Globus pallidus (tissue), 1 donor: ENCODE measurements at places on chromosomes 4 and X.

- DNase-seq: peak; percentile 61
Observed at GRCh38 chr4:83074086-83074704, 39.2 kb downstream of the COPS4 start.

- DNase-seq: no peak
Observed at GRCh38 chr4:61827907-61828391, 627.8 kb downstream of the ADGRL3 start.

- DNase-seq: no peak
Observed at GRCh38 chr4:137601934-137602333, 69.6 kb upstream of the PCDH18 start.

DNA sequence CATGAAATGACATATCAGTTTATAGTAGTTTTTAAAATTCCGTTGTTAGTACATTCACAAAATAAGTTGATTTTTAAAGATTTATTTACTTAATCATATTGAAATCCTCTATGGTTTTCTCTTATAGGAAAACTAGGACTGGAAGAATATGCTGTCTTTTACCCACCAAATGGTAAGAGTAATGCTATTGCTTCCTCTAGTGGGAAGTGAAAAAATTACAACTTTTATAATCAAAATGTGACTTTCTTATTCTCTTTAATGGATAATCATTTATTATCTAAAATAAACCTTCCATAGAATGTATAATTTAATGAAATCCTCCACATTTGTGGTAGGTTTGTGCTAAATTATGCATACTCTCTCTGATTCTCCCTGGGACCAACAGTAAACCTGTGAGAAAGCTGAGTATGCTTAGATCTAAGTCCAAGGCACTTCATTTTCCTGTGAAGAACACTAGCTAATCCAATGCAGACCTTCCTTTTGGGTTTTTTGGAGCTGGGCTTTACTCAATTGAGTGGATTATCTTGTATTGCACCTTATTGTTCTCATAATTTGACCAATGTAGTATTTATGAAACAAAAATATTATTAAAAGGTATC, 136.2 kb downstream of the TBC1D19 start:
- peak; percentile 17 for DNase-seq

DNA sequence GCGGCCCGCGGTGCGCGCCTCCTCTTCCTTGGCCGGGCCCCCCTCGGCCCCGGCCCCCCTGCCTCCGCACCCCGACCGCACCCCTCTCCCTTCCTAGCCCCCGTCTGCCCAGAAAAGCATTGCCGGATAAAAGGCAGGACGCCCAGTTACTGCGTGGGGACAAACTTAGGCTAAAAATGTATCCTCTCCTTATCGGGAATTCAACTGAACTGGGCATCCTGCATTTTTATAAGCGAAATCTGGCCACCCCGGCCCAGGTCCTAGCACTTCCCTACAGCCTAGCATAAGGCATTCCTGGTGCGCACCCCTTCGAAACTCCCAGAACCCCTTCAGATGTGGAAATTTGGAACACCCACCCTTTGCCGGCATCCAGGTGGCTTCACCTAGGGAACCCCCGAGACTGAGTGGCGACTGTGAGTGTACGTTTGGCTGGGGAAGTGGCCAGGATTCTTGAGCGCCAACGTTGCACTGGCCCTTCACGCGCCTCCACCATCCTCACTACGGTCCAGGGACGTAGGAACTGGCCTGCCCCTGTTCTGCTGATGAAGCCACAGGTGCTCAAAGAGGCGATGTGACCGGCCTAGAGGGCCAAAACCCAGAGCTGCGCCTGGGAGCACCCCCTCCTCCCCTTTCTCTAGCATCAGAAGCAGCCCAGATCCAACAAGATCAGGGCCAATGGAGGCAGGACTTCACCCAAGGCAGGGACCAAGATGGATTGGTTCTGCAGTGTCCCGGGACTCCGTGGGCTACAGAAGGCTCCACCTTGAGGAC, 5.7 kb upstream of the RNF4 start:
- no peak for DNase-seq

DNA sequence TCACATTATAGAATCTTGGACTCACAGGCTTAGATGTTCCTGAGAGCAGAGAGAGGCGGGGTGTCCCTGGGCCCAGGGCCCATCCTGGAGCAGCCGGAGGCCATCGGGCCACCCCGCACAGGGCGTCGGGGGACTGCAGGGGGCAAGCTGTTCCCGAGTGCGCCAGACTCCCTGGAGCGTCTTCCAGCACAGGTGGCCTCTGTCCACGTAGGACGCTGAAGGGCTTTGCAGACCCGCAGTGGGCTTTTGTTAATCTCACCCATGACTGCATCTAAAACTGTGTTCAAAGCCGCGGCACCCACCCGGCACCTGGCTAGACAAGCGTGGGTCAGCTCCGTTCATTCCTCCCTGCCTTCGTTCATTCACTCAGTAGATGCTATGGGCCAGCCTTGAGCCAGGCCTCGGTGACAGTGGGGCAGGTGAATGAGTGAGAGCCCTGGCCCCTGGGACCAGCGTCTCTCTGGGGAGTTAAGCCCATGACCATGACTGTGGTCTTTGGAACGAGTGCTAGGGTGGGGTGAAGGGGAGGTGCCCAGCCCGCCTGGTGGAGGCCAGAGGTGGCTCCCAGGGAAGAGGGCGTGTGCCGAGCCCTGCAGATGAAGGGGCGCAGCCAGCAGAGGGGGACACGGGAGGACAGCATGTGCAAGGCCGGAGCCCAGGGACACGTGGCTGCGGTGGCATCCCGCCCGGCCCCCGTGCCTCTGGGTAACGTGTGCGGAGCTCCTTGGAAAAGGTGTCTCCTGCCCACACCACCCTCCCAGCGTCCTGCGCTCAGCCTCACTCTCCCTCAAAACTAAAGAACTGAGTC, 98.3 kb downstream of the HMX1 start:
- no peak for DNase-seq

DNA sequence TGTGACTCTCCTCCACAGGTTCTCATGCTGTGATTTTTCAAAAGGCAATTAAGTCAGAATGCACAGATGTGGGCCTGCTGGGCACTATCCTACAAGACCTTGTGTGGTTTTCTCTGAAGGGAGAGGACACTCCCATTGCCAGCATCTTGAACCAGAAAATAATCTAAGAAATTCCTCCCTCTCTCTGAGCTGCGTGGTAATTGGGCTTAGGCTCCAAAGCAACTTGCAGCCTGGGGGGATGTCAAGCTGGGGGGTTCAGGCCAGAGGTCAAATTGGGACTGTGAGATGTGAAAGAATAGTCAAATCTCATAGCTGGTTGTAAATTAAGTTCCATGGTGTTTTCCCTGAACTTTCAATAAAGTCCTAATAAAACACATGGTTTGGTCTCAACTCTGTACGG, 350.6 kb upstream of the SLC7A11 start:
- no peak for DNase-seq

DNA sequence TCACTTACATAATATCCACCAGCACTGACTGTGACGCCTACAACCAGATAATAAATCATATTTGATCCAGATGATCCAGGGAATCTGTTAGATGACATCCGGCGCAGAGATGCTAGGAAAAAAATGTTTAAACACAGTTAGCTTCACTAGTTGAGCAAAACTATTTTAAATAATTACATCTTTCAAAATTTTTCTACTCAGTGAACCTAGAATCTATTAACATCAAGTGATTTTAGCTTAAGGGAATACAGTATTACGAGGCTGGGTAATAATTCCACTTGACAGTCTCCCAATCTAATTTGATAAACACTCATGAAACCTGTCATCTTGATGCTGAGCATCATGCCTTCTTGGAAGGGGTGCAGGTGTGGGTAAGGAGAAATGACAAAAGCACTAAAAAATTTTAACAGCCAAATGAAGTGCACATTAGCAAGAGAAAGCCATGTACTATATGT, 4.7 kb downstream of the MGARP start:
- DNase-seq: no peak

- DNase-seq: no peak
Observed at GRCh38 chrX:102976286-102976685, 39.2 kb downstream of the RAB40AL start.

DNA sequence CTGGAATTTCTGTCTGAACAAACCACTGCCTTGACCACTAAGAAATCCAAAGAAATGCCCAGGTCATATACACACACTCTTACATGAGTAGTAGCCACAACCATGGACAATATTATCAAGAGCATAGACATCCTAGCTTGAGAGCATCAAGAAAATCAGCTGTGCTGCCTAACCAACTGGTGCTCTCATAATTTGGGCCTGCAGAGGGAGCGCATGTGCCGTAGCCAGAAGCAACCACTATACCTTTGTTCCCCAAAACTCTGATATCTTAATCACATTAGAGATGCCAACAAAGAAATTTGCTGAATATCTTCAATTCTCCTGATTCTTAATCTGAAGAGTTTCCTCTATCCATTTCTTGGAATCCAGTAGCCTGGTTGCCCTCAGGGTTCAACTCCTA, 163.6 kb downstream of the ZNF674 start:
- no peak for DNase-seq

DNA sequence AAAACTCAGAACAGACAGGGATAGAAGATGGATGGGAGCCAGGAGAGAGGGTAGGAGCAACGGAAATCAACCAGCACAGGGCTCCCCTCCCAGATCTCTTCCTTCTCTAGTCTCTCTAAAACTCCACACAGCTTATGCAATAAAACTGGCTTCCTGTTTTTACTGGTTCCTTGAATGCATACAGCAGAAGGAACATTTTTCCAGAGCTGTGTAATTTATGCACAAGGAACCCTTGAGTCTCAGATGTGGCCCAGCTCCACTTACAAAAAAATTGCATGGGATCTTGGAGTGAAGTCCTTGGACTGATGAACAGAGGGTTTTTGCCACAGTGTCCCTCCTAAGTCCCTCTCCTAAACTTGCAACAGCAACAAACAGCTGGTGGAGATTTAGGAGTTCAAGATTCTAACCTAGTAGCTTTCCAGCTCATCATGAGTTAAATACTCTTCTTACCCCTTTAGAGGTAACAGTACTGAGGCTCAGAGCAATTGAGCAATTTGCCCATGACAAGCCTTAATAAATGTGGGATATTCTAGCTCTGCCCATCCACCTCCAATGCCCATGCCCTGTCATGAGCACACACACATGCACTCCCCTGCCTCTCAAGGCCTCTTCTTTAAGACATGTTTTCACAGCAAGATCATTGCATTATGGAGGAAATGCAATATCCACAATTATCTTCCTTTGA, 18.4 kb upstream of the CC2D2A start:
- DNase-seq: peak; percentile 28

DNA sequence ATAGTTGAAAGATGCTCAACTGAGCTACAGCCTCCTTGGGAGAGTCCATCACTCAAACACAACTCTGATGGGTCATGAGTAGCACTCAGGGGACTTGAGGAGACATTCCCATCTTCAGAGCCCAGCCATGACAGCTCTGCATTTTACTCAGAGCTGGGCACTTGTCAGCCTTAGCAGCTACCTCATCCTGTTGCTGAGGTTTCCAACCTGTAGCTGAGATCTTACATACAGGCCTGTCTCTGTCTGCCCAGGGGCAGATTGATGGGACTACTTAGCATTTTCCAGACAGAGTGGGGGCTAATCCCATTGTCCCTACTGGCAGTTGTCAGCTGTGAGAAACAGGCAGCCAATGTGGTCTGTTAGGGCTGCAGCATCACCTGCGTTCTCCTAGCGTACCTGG, 3.5 kb downstream of the FHDC1 start:
- DNase-seq: no peak

DNA sequence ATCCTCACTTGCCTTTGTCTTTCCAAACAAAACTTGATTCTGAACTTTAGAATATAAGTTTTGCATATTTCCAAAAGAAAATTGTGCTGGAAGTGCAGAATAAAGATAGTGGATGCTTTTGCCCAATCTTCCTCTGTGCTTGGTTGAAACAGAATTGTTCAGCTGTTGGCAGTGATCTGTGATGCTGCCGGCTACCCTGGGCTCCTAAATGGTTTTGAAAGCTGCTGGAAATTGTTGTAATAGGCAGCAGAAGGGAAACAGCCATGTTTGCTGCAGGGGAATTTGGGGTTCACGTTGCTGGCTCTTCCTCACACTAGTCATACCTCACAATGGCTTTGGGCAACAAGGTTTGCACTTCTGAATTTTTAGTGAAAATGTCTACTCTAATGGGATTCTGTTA, 398.0 kb downstream of the RAPGEF2 start:
- no peak for DNase-seq

DNA sequence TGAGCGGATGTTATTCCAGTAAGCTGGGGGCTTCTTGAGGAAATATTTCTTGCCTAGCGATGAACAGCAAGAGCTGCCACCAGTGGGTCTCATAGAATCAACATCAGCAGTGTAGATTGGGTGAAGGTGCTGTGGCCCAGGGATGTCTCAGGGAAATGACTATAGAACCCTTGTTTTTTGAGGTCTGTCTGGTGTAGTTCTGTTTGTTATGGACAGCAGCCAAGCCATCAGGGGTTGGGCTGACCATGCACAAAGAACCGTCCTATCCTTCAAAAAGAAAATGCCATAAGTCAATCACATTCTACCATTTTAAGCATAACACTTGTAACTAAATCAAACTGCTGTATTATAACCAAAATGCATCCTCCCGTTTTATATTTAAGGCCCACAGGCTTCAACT, 17.3 kb upstream of the C1GALT1C1 start:
- DNase-seq: no peak

- DNase-seq: no peak
Observed at GRCh38 chr4:142226014-142226413, 589.6 kb downstream of the IL15 start.

DNA sequence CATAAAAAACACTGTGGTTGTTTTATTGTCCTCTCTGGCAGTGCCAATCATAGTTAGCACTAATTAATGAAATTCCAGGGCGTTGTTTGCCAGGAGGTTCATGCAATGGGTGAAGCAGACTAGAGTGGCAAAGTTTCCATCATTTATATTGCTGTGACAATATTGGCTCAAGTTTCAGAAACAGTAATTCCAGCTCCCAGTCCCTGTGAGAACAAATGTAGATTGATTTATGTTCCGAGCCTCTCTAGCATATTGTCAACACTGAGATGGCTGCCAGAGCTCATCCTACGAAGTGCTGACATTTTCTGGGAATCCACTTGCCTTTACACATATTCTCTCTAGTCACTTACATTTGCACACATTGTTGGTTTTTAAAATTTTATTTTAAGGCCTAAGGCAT, 440.0 kb upstream of the IGFBP7 start:
- DNase-seq: no peak

GRCh38 chr4:36242629-36243354, 1.5 kb downstream of the ARAP2 start:
- DNase-seq: peak; percentile 60

- DNase-seq: no peak
Observed at GRCh38 chr4:53688186-53688790, 97.0 kb upstream of the LNX1 start.

- DNase-seq: no peak
Observed at GRCh38 chr4:168498251-168498650, 1.4 kb downstream of the PALLD start.

DNA sequence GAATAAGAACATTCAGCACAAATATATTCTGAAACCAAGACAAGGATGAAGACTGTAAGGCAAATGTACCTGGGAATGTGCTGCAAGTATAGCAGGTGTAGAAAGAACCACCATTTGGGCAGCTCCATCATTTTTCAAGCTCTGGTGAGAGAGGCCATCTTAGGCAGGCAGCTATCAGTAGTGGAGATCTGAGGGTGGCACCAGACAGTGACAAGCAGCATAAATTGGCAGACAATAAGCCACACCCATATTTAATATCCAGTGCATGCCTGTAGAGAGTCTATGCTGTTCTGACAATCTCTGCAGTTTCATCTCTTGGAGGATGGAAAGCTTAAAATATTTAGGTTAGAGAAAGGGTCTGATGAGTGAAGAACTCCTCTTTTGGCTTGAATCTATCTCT, 22.5 kb downstream of the CCNG2 start:
- no peak for DNase-seq

GRCh38 chr4:80539190-80539589, 203.7 kb downstream of the CFAP299 start:
- DNase-seq: no peak

- DNase-seq: peak; percentile 11
Observed at GRCh38 chr4:25113915-25114904, 46.0 kb downstream of the SEPSECS start.

- DNase-seq: no peak
Observed at GRCh38 chrX:39309018-39309635, 507.9 kb downstream of the MID1IP1 start.
